ENCODE measurements at places on chromosomes 13 and 19.

DNA sequence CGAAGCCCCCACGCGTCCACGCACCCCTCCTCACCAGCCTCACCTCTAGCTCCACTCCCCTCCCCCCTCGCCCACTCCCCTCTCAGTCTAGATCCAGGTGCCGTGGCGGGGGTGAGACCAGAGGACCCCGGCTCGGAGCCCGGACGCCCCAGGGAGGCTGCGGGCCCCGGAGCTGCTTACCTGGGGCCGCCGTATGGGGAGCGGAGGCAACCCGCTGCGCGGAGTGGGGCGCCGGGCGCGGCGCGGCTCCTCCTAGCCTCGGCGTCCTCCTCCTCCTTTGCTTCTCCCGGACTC, 353 bp downstream of the ENOX1 start:
- DNase-seq: no peak

GRCh38 chr13:66914155-66914554, 316.0 kb downstream of the PCDH9 start:
- no peak for DNase-seq

DNA sequence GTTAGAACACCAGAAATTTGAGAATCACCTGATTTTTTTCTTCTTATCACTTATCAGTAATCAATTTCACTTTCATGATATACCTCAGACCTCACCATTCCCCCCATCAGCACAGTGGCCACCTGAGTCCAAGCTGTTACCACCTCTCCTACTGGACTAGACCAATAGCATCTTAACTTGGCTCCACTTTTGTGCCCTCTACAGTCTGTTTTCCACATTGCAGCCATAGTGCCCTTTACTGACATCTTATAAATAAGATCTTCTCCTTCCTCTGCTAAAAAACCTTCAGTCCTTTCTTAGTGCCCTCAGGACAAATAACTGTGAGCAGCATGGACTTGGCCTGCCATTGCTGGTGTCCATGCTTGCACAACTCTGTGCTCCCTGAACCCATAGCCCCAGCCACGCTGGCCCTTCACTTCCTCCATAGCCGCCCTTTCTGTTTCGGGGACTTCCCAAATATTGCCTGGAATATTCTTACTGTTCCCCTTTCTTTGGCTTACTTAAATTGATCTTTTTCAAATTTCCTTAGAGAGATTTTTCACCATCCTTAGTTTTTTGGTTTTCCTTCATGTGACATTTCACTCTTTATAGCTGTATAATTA, 380.8 kb downstream of the LMO7 start:
- DNase-seq: no peak

GRCh38 chr13:98384739-98385138, 192.2 kb downstream of the STK24 start:
- DNase-seq: no peak

DNA sequence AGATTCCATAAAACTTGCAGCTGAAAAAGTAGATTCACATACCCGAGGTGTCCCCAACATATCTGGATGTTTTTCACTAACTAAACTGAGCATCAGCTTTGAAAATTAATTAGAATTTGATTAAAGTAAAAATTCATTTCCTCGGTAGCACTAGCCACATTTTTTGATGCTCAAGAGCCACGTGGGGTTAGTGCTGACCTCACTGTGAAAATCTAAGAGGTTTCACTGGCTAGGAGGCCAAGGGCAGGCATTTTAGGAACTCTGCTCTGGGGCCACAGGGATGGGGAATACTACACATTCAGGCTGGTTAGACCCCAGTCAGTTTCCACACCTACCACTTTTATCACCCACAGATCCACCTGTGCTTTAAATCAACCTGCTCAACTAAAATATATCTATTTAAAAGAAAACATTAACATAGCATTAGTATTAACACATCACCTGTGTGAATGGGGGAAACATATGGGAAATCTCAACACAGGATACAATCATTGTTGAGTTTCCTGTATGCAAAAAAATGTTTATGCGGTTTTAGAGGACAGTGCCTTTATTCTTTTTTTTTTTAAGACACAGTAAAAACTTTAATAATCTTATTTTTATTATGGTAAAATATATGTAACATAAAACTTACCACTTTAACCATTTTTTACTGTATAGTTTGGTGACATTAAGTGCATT, 45.5 kb downstream of the BRD4 start:
- DNase-seq: no peak
